ENCODE measurements at places on chromosomes 12 and 14. TPM values are rescaled to one million over a fixed set of nuclear protein-coding genes. Genes with fewer than 3 reads are reported as not detected.

DNA sequence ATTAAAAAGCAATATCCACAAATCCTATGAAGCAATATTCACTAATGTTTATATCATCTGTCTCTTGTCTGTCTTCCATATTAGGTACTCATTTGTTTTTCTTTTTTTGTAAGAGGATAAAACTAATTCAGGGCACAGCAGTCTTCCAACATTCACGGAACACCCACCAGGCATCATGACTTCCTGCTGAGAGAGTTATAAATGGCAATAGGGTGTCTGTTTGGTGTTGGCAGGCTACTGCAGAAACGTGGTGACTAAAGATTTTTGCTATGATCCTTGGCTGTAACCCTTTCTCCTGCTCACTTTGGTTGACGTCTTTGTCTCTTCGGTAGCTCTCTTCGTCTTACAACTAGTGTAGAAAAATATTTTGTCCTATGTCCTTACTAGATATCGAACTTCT, 860.6 kb upstream of the MGAT4C start:
- no peak overlapping the region for H3K27ac ChIP-seq
- H3K4me1 ChIP-seq, result no peaks in the 10 kb centered on the region
- H3K4me3 ChIP-seq, result no peak overlapping the region
- no peaks in the 10 kb centered on the region for H3K36me3 ChIP-seq
- DNase-seq, result no peak
- H3K27me3 ChIP-seq, result no peaks in the 10 kb centered on the region

DNA sequence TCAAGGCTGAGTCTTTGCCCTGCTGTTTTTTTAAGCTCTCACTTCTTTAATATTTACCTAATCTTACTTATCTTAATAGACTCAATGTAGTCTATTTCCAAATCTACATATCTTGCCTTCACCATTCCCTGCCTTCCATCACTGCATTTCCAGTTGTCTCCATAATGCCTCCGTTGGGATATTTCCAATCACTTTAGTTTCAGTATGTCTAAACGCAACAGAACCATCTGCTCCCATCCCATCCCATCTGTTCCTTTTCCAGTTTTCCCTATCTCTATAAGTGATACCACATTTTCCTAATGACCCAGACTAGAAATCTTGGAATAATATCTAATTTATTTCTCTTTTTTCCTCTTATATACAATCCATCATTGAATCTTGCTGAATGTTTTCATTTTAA, 15.1 kb upstream of the CCDC198 start:
- H3K27me3 ChIP-seq, result no peaks in the 10 kb centered on the region
- H3K4me1 ChIP-seq, result no peaks in the 10 kb centered on the region
- no peak for DNase-seq
- H3K4me3 ChIP-seq, result no peak overlapping the region

GRCh38 chr14:72612041-72612440, 281.9 kb downstream of the DPF3 start:
- H3K36me3 ChIP-seq, result no peaks in the 10 kb centered on the region
- no peak for DNase-seq
- no peaks in the 10 kb centered on the region for H3K27me3 ChIP-seq
- H3K4me1 ChIP-seq, result no peaks in the 10 kb centered on the region

The ERP29 gene
- 150 TPM for polyA plus RNA-seq

The KRT2 gene
- polyA plus RNA-seq, result 0.03 TPM

The METTL25 gene
- 6.7 TPM for polyA plus RNA-seq

The SLC5A8 gene
- polyA plus RNA-seq, result 3.4 TPM

The SPIC gene
- 0.03 TPM for polyA plus RNA-seq

DNA sequence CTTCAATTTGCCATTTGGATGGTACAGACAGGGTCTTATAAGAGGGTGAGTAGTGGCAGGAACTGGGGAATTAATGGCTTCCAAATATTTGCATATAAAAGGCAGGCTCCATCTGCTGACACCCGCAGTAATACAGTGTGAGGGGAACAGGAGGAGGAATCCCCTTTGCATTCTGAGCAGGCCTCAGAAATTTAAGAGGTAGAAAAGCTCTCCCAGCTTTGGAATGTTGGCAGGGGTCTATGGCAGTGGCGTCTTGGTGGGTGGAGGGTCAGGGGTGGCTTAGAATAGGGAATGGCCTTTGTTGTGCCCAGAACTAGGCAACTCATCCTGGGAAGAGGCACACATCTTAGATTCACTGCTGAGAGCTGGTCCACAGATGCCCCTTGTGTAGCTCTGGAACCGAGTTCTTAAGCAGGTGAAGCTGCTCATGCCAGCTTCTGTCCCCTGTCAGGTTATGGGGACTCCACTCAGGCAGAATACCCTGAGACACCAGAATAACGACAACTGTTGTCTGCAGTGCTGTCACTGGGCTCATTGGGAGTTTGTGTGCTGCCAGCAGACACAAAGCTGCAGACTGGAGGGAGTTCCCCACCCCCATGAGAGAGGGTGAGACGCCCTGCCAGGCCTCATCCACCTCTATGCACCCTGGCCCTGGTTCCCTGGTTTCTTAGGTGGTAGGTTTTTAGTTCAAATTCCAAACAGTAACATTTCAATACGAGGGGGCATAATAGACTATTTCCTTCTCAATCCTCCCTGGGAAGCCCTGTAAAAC, 190.2 kb downstream of the MON2 start:
- DNase-seq, result no peak
- no peaks in the 10 kb centered on the region for H3K36me3 ChIP-seq
- no peak overlapping the region for H3K27ac ChIP-seq
- no peaks in the 10 kb centered on the region for H3K27me3 ChIP-seq
- H3K4me1 ChIP-seq, result peaks cover 5% of the 10 kb centered on the region

- H3K27me3 ChIP-seq, result no peaks in the 10 kb centered on the region
- peak; percentile 91 for DNase-seq
- H3K4me1 ChIP-seq, result peaks cover 74% of the 10 kb centered on the region
Observed at GRCh38 chr14:100015251-100015655, 50.0 kb upstream of the EVL start.

GRCh38 chr12:48023386-48023785, 19.1 kb upstream of the COL2A1 start:
- H3K27ac ChIP-seq, result no peak overlapping the region
- no peaks in the 10 kb centered on the region for H3K36me3 ChIP-seq
- no peak for DNase-seq
- H3K27me3 ChIP-seq, result no peaks in the 10 kb centered on the region
- H3K4me1 ChIP-seq, result peaks cover 6% of the 10 kb centered on the region

DNA sequence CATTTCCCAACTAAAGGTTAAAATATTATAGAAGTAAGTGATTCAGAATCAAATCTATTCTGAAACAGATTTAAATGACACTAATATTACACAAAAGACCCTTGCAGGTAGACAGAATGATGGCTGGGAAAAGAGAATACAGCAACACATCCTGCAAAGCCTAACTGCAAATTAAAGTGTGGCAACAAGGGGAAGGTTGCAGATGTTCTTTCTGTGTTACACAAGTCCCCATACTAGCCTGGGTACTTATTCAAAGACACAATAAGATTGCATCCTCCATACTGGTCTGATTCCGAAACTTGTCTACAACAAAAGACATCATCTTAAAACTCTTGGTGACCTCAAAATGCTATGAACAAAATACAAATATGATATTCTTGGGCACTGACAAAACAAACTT, 50.5 kb downstream of the R3HDM2 start:
- H3K4me3 ChIP-seq, result no peak overlapping the region
- no peaks in the 10 kb centered on the region for H3K27me3 ChIP-seq
- H3K36me3 ChIP-seq, result no peaks in the 10 kb centered on the region
- no peak overlapping the region for H3K27ac ChIP-seq
- no peak for DNase-seq

GRCh38 chr12:4448371-4448940, 2.8 kb upstream of the FGF6 start:
- H3K27ac ChIP-seq, result no peak overlapping the region
- H3K36me3 ChIP-seq, result no peaks in the 10 kb centered on the region
- no peak overlapping the region for H3K4me3 ChIP-seq

DNA sequence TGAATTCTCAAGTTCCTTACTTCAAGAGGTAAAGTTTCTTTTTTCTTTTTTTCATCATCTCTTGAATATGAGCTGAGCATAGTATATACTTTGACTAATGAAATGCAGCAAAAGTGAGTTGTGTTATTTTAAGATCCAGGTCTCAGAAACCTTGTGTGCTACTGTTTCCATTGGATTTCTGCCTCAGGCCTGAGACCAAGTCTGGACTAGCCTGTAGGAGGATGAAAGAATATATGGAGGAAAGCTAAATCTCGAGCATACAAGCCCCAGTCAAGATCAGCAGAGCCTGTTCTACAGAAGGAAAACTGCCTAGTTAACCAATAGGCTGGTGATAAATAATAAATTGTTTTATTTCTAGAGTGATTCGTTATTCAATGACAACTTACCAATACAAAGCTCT, 652.5 kb downstream of the C12orf50 start:
- no peaks in the 10 kb centered on the region for H3K4me1 ChIP-seq
- H3K36me3 ChIP-seq, result no peaks in the 10 kb centered on the region
- H3K27me3 ChIP-seq, result no peaks in the 10 kb centered on the region
- H3K4me3 ChIP-seq, result no peak overlapping the region
- H3K27ac ChIP-seq, result no peak overlapping the region

The CLEC4C gene
- polyA plus RNA-seq, result not detected

The KRT80 gene
- 9.9 TPM for polyA plus RNA-seq

DNA sequence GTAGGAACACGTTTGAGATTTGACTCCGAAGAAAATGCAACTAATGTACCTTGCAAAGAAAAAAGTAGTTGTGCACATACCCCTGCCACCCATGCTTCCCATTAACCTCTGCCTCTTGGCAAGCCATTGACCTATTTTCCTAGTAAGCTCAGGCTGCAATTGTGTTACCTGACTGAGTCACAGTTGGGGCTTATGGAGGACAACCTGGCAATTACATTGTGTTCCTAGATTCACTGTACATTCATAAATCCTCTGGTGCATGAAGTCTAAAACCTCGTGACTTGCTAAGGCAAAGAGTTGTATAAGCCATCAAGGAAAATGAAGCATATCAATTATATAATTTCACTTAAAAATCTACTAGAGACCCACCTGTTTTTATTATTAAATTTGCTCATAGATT, 62.0 kb upstream of the DUSP6 start:
- H3K27me3 ChIP-seq, result no peaks in the 10 kb centered on the region
- DNase-seq, result no peak

DNA sequence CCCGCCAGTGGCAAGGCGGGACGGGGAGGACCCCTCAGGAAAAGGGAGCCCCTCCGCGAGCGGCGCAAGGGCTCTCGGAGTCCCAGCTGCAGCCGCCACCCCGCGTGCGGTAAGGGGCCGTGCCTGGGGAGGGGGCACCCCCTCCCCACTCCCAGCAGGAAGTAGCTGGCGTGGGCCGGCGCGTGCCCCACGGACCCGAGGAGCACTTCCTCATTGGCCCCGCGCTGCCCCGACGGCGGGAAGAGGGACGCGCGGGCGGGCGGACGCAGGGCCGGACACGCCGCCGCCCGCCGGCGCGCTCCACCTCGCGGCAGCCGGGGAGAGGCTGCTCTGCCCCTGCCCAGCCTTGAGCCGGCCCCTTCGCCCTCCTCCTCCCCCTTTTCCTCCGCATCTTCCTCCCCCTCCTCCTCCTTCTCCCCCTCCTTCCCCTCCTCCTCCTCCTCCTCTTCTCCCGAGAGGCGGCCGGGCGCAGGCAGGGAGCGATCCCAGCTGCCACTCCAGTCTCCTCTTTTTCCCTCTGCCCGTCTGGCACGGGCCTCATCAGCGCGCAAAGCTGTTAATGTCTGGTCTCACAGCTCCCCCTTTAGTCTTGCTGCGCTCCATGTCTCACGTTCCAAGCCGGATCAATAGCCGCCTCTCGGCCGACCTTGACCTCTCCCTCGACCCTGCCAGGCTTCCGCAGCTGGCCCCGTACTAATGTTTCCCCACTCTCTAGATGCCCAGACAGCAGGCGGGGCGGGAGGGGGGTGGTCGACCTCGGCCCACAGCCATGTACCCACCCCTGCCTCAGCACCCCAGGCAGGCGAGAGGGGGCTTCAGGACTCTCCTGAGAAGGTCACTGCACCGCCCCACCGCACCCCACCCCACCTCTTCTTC, 2.6 kb upstream of the BCL11B start:
- no peak overlapping the region for H3K27ac ChIP-seq
- H3K36me3 ChIP-seq, result no peaks in the 10 kb centered on the region
- H3K4me1 ChIP-seq, result no peaks in the 10 kb centered on the region
- DNase-seq, result peak; percentile 98

DNA sequence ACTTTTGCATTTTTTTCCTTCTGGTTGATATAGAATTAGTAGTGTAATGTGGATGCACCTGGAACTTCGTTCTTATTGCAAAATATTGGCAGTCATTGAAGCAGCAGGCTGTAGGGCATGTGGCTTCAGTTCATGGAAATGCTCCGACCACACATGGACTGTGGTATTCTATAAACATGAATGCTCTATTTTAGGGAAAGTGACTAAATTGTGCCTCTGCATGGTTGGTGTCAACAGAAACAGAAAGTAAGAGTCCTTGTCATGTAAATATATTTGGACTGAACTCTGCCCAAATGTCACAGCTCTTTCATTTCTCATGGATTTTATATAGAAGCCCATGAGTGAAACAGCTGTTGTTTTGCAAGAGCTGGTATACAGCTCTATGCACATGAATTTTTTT, 917.0 kb downstream of the LRFN5 start:
- no peak overlapping the region for H3K27ac ChIP-seq
- H3K4me3 ChIP-seq, result no peak overlapping the region
- no peak for DNase-seq
- H3K27me3 ChIP-seq, result no peaks in the 10 kb centered on the region

The ANO4 gene
- polyA plus RNA-seq, result 0.10 TPM

The NKX2-1 gene
- 155 TPM for polyA plus RNA-seq

GRCh38 chr14:101823511-101824120, 62.1 kb downstream of the PPP2R5C start:
- peak; percentile 35 for DNase-seq
- H3K4me1 ChIP-seq, result peaks cover 39% of the 10 kb centered on the region
- H3K36me3 ChIP-seq, result no peaks in the 10 kb centered on the region
- no peaks in the 10 kb centered on the region for H3K27me3 ChIP-seq
- H3K4me3 ChIP-seq, result no peak overlapping the region

- H3K4me1 ChIP-seq, result peaks cover 4% of the 10 kb centered on the region
- no peaks in the 10 kb centered on the region for H3K27me3 ChIP-seq
- DNase-seq, result no peak
Observed at GRCh38 chr12:49388682-49389386, 21.6 kb downstream of the SPATS2 start.

The OR6C4 gene
- not detected for polyA plus RNA-seq

DNA sequence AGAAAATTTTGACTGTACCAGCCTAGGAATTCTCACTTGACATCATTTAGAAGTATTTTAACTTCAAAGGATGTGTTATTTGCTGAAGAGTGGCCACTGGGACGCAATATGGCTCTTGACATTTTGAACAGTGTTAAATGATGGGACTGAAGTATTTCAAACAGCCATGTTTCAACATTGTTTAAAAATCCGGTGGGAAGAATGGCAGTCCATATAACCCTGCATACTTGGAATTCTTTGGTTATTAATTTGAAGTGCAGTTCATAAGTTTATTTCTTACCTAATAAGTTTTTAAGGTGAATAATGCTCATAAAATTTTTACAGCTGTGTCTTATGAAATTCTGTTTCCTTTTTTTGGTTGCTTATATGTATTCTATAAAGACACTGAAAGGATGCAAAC, 8.3 kb downstream of the TMTC2 start:
- no peaks in the 10 kb centered on the region for H3K4me1 ChIP-seq
- no peak overlapping the region for H3K4me3 ChIP-seq
- no peak for DNase-seq
- H3K27me3 ChIP-seq, result no peaks in the 10 kb centered on the region

- no peaks in the 10 kb centered on the region for H3K27me3 ChIP-seq
- no peaks in the 10 kb centered on the region for H3K4me1 ChIP-seq
- DNase-seq, result no peak
- no peak overlapping the region for H3K4me3 ChIP-seq
Observed at GRCh38 chr14:73714656-73715081, 485 bp upstream of the PNMA1 start.

Measured in lung (tissue), 17 donors.